Left renal cortex interstitium (tissue), 4 donors: ENCODE measurements at places on chromosomes 3 and 15.

GRCh38 chr15:70257573-70258248 is 160.0 kb upstream of the TLE3 start:
- no peak for DNase-seq

- no peak for DNase-seq
These were observed 6.8 kb downstream of the SOX14 start for GRCh38 chr3:137770835-137771399.

- no peak for DNase-seq
These were observed 54.8 kb downstream of the CCDC54 start for GRCh38 chr3:107432013-107432515.

DNA sequence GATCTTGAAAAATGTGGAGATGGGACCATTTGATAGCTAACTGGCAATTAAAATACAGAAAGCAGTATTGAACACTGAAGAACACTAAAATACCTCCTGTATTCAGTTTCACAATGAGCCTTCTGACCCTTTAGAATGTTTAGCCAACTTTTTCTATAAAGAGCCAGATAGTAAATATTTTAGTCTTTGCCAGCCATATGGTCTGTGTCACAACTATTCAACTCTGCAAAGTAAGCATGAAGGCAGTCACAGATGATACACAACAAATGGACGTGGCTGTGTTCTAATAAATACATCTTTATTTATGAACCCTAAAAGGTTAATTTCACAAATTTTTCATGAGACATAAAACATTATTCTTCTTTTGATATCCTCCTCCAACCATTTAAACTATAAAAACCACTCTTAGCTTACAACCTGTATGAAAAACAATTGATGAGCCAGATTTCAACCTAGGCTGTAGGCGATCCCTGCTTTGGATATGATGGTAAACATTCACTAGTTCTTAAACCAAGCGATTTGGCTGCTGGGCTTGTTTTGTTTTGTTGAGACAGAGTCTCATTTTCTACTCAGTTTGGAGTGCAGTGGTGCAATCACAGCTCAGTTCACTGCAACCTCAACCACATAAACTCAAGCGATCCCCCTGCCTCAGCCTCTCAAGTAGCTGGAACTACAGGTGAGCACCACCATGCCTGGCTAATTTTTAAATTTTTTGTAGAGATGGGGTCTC is 13.6 kb upstream of the CSPG5 start:
- no peak for DNase-seq

- peak; percentile 6 for DNase-seq
These were observed 587.3 kb upstream of the UBE2E2 start for GRCh38 chr3:22615790-22616189.

DNA sequence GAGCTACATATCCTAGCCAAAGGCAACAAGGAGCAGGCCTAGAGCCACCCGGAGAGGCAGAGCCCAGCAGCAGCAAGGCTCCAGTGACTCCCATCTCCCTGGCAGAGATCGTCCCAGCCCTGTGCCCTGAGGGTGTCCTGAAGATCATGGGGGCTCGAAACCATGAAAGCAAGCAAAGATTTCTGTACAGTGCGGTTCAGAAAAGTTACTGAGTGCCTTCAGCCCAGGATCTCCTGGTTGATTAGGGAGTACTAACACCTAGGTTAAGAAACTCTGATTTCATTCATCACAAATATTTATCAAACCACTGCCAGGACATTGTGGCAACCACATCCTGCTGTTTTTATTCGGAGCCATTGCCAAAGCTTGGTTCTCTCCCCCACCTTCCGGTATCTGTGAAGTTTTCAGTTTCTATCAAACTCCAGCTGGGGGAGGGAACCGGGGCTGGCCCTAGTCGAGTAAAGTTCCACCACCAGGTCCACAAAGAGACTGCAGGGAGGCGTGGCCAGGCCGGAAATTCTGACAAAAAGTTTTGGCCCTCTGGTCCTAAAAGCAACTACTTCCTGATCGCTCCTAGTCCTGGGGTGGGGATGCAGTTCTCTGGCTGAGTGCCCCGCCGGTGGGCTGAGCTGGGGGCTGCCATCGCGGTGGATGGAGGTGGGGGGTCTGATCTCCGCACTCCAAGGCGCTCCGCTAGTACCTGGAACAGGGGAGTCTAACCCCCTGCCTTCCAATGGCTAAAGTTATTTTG is 1.2 kb downstream of the RAB43 start:
- no peak for DNase-seq

- no peak for DNase-seq
These were observed 80.4 kb downstream of the IQSEC1 start for GRCh38 chr3:12992629-12993516.

DNA sequence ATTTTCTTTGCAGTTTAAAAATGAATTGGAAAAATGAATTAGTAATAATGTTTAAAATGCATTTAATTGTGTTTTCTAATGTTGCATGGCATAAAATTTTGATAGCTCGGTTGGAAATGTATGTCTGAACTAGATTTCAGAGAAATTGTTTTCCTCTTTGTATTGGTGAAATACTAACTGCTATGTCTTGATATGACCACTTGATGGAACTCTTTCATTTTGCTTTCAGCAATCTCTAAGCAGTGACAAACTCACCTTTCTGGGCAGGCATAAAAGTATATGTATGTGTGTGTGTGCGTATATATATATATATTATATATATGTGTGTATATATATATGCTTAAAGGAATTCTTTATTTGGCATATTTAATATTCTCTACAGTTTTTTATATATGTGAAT is 239.3 kb upstream of the ZNF717 start:
- no peak for DNase-seq

DNA sequence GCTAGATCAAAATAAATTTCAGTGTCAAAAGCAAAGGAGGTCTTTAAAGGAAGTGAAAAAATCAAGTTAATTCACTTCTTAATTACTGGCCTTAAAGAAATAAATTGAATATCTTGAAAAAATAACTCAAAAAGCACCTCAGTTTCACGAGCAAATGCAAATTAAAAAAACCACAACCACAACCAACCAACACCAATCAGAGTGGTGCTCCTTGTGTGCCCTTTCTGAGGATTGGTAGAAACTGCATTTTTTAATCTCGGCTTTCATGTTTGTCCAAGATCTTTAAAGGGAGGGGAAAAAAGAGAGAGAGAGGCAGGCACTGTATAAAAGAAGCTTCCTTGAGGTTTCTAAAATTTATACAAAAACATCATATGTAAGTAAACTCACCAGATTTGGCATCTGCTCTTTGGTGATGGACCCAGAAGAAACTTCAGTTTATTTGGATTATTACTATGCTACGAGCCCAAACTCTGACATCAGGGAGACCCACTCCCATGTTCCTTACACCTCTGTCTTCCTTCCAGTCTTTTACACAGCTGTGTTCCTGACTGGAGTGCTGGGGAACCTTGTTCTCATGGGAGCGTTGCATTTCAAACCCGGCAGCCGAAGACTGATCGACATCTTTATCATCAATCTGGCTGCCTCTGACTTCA is at the start of gene GPR15:
TSS of gene GPR15 (plus strand) at position 357 of the 653 bp plus-strand sequence. CDS start at position 413, 56 bp downstream.
- no peak for DNase-seq

DNA sequence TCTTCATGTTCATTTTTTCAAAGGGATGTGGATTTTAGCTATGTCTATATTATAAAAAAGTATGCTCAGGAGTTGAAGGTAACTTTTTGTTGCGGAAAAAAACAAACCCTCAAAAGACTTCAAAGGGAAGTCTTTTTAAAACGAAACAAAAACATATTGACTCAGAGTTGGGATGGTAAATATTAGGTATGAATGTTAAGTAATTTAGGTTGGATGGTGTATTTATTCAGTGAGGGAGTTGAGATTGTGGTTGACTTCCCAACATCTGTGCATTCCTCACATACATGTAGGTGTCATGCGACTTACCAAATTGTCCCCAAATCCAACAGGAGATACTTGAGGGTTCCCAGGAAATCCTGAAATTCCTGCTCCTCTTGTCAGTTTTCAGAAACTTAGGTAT is 32.7 kb upstream of the PLSCR5 start:
- DNase-seq, result no peak

DNA sequence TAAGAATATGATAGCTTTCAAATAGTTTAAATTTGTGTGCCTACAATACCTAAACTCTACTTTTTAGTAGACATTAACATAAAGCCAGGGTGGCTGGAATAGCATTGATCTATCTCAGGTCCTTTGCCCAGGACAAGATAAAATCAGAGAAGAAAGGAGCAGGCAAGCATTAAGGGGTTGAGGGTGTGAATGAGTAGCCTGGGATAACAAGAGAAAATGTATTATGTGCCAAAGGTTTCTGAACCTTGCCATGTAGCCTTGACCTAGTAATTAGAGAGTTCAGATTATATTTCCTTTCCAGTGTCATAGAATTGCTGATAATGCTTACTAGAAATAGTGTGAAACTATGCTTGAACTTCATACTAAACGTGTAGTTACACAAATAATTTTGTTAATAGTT is 22.9 kb downstream of the ATP11B start:
- no peak for DNase-seq

GRCh38 chr3:177680472-177680821 is 483.2 kb upstream of the TBL1XR1 start:
- DNase-seq, result no peak

DNA sequence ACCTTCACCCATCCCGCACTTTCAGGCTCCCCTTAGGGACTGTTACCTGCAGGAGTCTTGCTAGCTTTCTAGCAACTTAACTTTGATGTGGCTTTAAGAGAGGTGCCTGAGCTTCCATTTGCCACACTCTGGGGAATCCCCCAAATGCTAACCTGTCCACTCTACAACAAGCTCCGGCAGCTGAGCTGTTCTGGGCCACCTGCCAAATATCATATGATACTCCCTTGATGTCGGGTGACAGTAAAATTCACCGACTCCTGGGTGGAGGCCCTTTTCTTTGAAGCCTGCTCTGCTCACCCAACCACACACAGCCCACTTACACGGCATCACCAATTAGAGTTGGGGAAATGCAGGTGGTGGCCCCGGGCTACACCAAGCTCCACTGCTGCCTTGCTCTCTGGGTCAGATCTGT is 38.0 kb upstream of the XCR1 start:
- DNase-seq, result no peak

DNA sequence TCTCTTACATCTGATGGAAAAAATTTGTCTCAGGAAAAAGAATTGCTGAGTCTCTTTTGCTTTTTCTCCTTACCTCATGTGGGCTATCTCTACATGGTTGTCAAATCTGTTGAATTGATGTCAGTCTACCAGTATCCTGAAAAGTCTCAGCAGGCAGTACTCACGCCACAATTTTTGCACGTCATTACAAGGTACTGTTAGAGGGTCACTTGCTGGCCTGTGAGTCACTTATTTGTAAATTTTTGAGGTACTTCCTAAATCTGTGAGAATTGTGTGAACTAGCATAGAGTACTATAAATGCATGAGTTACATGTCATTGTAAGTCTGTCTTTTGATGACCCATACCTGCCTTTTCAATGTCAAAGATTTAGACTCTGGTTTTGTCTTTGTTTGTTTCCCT is 15.9 kb downstream of the HPS3 start:
- no peak for DNase-seq

GRCh38 chr3:8539419-8539818 is 37.8 kb downstream of the LMCD1 start:
- DNase-seq, result no peak

DNA sequence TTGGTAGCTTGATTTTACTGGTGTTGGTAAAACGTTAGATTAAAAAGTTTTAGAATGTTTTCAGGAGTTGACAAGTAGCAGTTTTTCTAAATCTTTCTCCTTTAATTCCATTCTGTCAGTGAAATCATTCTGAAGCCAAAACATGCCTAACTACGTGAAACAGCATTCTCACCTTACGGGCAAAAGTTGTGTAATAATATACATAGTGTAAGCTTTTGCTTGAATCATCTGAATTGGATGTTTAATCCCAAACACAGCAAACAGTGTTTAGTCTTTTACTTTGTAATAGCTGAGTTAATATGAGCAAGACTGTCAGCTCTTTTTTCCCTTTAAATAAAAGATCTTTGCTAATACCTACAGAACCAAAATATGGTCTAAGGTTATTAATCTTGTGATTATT is 100.6 kb downstream of the CYP19A1 start:
- DNase-seq, result no peak

DNA sequence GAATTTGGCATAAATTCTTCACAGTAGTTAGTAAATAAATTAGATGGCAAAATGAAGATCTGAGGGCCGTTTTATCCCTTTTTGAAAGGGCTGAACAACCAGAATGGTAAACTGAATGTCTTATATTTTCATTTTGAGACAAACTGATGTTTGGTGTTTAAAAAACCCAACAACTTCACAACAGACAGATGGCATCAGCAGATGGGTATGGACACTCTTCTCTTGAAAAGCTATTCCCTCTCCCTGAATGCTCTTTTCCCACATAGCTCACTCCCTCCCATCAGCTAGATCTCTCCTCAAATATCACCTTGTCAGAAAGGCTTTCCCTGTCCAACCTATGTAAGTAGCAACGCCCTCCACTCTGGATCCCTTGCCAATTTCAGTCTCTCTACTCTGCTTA is 33.3 kb downstream of the EMC4 start:
- no peak for DNase-seq

DNA sequence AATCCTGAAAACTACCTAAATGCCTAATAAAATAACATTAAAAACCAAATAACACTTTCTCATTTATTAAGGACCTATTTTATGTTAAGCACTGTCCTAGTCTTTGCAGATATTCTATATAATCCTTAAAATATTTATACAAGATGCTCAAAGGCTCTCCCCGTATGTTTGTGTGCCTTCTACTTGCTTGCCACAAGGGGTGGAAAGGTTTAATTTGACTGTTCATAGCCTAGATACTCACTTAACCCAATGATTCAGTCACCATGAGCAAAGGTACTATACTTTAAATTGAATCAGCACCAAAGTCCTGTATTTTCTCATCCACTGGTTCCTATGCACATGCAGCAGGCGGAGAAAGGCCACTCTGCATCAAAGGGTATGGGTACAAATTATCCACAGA is 32.0 kb downstream of the LSAMP start:
- DNase-seq, result no peak

DNA sequence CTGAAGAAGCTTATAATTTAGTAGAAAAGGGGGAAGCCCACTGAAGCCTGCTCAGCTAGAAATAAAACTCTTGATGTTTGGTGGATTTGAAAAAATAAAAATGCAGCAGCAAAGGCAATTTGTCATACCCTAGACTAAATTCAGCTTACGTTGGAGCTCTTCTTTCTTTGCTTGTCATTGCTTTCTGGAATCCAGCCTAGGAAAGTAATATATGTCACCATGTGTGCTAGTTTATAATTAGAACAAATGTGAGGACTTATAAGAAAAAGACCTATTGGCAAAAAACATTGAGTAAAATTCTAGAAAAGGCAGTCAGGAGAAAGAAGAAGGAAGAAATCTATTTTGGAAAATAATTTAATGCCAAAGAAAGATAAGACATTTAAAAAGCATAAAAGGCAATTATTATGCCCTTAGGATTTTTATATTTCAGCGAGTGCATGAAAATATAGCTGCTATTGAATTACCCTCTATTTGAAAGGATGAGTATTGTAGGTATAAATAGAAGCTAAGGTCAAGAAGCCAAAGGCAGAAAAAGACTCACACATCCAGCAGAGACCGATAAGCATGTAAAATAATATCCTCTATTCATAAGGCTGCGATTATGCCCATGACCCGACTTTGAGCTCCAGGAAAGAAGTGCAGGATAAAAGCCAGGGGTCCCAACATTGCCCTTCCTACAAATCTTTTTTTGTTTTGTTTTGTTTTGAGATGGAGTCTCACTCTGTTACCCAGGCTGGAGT is 10.6 kb upstream of the BTBD1 start:
- DNase-seq, result no peak

GRCh38 chr3:24154013-24154695 is 209.1 kb downstream of the NR1D2 start:
- no peak for DNase-seq

- no peak for DNase-seq
These were observed 237.4 kb upstream of the TGFBR2 start for GRCh38 chr3:30368978-30369377.
